ENCODE measurements at places on chromosomes 4 and X.

DNA sequence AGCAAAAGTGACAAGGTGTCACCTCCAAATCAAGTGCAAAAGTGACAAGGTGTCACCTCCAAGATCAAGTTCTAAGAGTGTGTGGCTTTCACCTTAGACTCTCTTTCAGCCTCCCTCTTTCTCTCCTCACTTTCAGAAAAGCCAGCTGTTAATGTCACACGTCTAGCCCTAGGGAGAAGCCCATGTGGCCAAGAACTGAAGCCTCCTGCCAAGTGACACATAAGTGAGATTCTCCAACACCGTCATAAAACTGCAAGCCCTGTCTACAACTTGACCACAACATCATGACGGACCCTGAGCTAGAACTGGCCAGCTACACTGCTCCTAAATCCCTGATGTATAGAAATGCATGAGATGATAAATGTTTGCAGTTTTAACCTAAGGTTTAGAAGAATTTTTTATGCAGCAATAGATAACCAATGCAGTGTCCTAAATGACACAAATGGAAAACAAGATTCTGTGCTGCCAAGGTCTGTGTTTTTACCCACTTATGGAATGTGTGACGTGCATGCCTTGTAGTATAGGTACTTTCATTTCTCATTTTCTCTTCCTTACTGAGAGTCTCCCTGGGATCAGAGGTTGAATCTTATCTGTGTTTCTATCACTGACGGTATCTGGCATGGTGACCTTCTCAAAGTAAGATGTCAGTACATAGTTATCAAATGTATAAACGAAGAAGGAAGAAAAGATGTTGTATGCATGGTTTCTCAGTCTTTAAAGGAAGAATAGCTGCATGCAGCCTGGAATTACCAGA is 25.0 kb downstream of the NLGN4X start:
- no peak for DNase-seq

DNA sequence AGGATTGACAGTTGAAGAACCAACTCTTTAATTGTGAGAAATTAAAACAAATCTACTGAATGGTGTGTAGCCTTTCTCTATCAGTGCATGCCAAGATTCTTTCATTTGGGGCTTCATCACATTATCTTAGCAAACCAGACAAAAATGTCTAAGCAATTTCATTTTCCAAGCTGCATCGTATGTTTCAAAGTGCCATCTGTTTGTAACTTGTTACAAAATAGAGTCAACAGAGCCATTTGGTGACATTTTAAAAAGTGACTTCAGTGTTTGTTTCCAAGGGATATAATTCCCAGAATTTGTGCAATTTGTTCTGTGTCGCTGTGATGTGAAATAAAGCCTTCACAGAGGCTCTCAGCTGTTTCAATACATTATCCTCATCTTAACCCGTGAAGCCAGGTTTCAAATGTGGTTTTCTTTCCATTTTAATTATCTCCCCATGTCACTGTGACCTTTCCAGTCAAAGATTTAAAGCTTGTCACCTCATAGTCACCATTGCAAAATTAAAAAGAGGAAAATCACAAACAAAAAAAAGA is 46.0 kb upstream of the C1QTNF7 start:
- no peak for DNase-seq

DNA sequence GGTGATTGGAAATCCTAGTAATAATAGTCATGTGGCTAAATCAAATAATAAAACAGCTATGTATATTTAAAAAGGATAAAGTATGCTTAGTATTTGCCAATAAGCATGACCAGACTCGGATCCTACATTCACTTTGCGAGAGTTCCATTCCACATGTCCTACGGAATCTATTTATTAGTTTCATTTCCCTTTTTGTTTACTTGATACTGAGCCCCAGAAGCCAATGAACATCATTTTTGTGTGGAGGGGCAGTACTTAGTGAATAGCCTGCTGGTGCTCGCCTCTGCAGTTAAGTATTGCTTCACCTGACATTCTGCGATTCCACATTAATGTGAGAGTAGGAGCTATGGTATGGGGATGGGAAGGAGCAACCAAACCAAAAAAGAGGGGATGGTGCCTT is 58.5 kb upstream of the NAP1L5 start:
- no peak for DNase-seq

GRCh38 chr4:95272797-95273196 is 276.0 kb downstream of the UNC5C start:
- DNase-seq = no peak

DNA sequence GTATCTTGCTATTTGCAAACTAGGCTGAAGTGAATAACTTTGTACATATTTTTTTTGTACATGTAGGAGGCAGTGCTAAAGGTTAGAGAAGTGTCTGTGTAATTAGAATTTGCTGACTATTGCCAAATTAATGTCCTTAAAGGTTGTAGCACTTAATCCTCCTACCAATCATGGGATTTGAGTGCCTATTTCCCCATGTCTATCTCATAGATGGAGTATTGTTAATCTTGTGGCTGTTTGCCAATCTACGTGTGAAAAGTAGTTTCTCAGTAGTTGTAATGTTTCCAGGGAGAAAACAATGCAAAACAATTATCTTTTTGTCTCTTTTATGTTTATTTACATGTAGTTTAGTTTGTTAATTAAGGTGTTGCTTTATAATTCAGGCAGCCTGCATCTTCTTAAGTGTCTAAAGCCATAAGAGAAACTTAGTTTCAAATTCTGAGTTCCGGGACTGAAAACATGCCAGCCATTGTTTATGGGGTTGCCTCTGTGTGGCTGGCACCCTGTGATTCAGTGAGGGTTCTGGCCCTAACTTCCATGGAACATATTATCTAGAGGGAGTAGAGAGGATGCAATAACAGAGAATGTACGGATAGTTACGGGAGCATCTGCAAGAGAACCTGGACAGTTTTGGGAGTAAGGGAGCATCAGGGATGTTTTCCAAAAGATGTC is 142.4 kb downstream of the KLHL8 start:
- no peak for DNase-seq

- no peak for DNase-seq
Observed at GRCh38 chr4:171891038-171891437, 77.8 kb downstream of the GALNTL6 start.

GRCh38 chr4:14743172-14743571 is 259.1 kb upstream of the CPEB2 start:
- no peak for DNase-seq

DNA sequence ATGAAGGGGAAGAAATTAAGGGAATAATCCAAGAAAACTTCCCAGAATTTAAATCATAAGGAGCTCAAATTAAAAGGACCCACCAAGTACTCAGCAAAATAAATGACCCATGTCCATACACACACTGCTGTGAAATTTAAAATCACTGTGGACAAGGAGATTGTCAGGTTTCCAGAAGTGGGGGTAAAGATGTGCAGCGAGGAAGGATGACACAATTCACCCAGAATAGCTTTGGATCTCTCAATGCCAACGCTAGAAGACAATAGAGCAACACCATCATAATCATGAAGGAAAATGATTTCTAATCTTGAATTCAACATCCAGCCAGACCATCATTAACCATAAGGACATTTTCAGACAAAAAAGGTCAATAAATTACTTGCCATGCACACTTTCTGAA is 65.7 kb downstream of the CASK start:
- DNase-seq = no peak

DNA sequence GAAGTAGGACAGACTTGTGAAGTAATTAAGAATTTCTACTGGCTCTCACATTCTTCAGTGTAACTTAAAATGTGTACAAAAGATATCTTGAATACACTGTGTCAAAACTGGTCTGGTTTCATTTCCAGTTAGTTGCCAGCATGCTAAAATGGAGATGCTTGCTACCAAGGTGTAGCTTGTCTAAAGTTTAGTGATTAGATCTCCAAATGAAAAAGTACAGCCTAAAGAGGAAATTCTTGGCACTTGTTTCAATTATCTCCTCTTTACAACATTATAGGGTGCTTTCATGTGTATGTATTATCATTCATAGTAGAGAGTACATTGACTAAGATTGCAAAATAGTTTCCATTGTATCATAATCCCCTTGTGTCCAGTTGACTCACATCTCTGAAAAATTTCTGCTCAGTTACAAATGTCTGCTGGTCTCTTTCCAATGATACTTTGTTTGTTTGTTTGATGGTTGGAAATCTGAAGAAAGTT is 97.3 kb upstream of the SPRY1 start:
- DNase-seq = no peak

GRCh38 chr4:182805321-182805720 is 111.9 kb downstream of the DCTD start:
- DNase-seq = no peak

All from NCI-H187 treated with DMSO at 0.1 percent for 48 hours (cell line).